ENCODE measurements at places on chromosomes 6 and 20.

GRCh38 chr6:166570929-166571713 lies 15.4 kb downstream of the RAMACL start:
- DNase-seq, result no peak

DNA sequence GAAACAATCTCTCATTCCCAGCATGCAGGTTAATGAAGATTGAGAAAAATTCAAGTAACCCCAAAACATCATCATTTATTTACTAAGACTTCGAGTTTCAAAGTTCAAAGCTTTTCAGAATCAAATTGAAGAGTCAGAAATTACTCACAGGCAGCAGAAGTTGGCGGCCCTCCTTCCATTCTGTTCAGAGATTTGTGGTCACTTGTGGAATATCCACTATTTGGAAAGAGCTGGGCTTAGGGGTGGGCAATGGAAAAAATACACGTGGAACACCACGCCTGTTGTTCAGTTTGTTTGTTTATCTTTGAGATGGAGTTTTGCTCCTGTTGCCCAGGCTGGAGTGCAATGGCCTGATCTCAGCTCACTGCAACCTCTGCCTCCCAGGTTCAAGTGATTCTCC lies 108.6 kb upstream of the NAA20 start:
- no peak for DNase-seq

DNA sequence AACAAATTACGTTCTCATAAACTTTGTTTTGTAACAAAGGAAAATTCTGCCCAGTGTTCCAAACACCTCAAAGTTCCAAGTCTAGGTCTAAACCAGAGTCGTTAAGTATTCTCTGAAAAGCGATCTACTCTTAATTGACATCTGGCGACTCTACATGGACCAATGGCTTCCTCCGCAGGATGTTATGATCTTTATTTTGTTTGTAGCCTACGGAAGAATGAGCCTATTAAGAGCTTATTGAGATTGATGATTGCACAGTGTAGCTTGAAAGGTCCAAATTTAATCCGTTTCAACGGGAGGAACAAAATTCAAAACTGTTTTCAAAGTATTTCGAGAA lies 61.1 kb downstream of the FAM217A start:
- no peak for DNase-seq

DNA sequence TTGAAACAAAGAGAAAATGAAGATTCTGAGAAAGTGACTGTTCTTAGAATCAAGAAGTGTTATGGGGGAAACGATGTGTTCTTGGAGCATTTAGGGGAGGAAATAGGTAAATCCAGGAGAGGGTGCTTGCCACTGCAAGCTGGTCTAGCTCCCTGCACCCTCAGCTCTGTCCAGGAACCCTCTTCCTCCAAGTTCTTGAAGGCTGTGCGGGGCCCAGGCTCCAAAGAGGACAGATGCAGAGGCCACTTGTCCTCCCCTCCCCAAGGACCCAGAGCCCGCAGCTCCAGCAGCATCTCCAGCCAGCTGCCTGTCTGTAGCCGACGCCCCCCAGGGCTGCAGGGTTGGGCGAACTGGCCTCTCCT lies 87.9 kb downstream of the CDC5L start:
- DNase-seq, result no peak

DNA sequence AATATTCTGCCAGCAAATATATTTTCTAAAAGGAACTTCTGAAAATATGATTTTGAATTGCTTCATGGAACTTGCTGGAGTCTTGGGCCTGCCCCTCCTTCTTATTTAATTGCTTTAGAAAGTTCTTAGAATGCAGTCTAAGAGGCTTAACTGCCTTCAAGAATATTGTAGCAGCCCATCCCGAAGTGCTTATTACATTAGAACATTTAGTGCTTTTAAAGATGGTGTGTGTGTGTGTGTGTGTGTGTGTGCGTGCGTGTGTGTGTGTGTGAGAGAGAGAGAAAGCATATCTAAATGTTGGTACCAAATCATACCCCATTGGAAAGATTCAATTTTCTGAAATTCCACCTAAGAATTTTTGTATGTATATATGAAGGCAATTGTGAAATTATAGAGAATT lies 193.5 kb downstream of the SLC24A3 start:
- DNase-seq, result no peak

- DNase-seq, result no peak
Observed at GRCh38 chr6:29986179-29986781, 43.9 kb downstream of the HLA-A start.

DNA sequence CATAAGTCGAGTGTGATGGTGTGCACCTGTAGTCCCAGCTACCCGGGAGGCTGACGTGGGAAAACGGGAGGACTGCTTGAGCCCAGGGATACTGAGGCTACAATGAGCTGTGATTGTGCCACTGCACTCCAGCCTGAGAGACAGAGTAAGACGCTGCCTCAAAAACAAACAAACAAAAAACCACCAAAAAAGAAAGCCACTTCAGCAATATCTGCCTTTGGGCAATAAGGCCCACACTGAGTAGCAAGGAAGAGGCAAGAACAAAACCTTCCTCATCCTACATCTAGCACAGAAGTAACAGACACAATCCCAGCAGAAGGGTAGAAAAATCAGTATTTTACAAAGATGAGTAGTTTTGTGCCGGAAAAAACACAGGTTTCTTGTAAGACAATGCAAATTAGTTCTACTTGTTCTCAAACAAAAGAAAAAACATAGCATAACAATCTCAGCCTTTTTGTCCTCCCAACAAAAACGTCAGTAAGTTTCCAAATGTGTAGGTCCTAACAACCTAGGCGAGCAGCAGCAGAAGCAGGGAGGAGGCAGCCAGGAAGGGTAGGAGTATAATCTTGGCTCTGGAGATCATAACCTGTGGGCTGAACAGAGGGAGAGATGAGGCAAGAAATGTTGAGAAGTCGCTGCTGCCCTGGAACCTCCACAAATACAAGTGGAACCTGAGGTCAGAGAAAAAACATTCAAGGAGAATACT lies 5.7 kb downstream of the PPP1R10 start:
- no peak for DNase-seq

GRCh38 chr20:47241345-47241781 lies 115.1 kb downstream of the ZMYND8 start:
- no peak for DNase-seq

GRCh38 chr6:33008944-33009861 lies at the start of gene HLA-DOA:
Gene HLA-DOA, minus strand, starts transcription at chr6:33009591.
- peak; percentile 76 for DNase-seq

DNA sequence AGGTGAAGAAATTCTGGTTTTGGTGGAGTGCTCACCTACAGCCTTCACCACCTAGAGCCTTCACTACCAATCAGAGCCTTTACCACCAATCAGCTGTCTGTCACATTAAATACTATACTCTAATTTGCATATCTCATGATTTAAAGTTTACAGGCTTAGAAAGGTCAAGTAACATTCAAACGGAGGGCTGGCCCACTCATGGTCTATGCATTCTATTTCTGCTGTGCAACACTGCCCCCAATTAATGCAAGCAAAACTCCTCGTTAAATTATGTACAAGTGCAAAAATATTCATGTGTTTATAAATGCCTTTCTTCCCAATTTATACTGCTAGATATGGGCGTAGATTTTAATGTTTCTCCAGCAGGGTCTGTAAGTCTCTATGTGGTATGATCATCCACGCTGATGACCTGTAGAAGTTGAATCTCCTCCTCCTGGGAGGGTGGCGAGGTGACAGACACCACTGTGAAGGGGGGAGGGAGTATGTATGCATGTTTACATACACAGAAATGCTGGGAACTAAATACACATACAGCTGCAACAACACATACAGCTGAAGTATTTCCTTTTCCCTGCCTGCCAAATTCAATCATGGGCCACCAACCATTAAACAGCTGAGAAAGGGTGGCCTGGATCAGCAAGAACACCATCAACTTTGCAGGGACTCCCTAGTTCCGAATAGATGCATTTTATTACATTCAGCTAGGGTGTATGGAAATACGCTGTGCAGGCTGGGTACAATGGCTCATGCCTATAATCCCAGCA lies 13.1 kb downstream of the RRAGD start:
- DNase-seq, result no peak

- no peak for DNase-seq
Observed at GRCh38 chr6:162245830-162246420, 481.6 kb downstream of the PRKN start.

- no peak for DNase-seq
Observed at GRCh38 chr6:161683400-161683799, 409.5 kb upstream of the AGPAT4 start.

DNA sequence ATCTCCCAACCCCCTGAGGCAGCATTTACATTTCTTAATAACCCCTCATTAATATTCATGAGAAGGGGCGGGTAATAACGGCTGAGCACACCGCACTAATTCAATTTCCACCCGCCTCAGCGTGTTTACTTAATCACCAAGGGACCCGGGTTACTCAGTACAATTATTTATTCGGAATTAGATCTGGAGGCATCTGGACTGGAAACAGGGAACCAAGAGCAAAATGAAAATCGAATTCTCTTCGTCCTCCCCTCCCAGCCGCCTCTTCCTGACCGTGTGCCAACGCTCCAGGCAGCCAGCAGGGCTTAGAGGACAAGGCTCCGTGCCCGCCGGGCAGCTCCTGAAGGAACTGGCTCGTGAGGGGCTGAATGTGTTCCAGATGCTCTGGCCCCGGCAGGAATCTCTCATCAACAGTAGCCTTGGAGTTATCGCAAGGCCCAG lies 23.5 kb upstream of the CTNNBL1 start:
- no peak for DNase-seq

DNA sequence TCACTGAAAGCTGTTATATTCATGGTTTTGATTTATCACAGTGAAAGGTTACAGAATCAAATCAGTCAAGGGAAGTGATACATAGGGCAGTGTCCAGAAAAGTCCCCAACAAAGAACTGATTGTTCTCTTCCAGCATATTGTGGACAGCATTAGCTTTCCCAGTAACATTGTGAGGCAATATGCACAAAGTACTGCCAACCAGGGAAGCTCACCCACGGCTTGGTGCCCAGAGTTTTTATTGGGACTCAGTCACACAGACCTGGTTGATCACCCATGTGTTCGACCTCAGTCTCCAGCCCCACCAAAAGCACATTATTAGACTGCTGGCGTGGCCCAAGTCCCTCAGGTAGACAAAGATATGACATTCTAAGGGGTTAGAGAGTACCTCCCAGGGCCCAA lies 76.0 kb downstream of the LCA5 start:
- DNase-seq, result no peak

DNA sequence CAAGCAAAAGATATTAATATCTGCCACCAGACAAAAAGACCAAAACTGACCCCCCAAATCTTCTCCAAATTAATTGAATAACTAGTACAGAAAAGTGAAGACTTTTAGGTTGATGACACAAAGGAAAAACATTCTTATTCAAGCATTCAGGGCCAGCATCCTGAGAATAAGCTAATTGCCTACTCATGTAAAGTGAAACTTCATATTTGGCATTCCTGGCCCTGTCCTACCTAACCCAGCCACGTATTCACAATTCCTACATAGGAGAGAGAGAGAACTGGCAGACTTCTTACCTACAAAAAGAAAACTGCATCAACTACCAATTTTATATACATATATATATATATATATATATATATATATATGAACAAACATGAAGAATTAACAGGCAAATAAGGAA lies 4.9 kb upstream of the ASCC3 start:
- DNase-seq, result no peak

DNA sequence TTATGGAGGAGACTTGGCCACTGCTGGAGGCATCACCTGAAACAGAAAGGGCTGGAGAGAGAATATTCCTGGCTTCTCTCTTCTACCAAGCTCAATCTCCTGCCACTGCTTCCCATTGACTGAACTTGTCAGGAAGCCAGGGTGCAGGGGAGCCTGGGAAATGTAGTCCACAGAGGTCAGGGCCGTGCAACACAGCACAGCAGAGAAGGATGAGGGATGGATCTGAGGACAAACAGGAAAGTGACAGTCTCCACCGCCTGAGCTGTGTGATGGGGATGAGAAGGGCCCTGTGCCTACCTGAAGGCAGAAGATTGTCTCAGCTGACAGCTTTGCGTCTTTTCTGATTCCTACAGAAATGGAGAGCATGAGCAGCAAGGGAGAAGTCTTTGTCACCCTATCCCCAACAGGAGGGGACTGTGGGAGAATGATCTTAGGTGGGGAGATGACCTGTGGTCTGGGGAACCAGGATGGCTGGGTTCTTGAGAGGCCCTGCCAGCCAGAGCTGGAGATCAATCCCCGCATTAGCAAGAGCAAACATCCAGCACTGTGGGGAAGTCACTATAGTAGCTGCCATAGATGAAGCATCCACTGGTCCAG lies 114.2 kb downstream of the SNX5 start:
- no peak for DNase-seq

- no peak for DNase-seq
Observed at GRCh38 chr6:142184307-142184706, 37.2 kb downstream of the VTA1 start.

DNA sequence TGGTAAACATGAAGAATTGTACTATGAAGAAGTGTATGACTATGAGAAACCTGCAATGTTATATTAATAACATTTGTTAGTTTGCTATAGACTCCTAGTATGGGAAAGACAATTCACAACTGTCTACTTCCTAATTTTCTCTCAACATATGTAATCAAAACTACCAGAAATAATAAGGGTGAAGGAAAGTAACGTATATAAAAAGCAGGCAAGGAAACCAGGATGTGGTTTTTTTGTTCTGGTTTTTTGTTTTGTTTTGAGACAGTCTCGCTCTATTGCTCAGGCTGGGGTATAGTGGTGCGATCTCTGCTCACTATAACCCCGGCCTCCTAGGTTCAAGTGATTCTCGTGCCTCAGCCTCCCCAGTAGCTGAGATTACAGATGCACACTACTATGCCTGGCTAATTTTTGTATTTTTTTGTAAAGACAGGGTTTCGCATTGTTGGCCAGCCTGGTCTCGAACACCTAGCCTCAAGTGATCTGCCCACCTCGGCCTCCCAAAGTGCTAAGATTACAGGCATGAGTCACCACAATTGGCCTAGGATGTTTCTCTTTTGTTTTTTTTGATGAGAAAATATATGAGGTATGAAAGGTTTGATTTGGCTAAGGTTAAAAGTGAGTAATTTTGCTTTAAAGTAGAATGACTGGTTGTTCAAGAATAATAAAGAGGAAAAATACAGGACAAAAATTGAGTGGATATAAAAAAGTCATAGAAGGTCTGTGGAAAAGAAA lies 83.1 kb downstream of the PTCHD4 start:
- DNase-seq, result no peak

GRCh38 chr20:35523298-35523888 lies 6.1 kb downstream of the C20orf173 start:
- no peak for DNase-seq

GRCh38 chr6:33929575-33930288 lies 125.9 kb upstream of the MLN start:
- DNase-seq, result no peak

DNA sequence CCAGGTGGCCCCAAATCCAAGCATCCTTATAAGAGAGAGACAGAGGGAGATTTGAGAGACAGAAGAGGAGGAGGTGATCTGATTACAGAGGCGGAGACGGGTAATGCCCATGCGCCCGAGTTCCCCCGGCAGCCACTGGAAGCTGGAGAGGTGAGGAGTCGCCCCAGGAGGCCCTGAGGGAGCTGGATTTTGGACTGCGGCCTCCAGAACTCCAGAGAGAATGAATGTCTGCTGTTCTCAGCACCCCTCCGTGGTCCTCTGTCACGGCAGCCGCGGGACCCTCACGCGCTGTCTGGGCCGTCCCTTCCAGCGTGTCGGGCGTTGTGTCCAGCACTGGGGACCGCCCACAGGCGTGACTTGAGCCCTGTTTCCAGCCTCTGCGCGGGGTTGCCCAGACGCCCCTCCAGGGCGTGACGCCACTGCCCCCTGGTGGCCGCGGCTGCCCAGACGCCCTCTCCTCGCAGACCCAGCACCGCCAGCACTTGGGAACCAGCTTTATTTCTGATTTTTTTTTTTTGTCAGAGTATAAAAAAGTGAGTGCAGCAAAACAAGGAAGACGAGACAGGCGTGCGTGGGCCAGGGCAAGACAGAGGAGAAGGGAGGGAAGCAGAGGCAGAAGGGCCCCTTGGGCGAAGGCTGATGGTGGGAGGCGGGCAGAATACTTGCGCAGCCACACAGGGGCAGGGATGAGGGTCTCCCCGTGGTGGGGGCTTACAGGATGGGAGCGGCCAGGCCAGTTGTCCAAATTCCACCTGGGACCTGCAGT lies 4.1 kb upstream of the ZNF512B start:
- peak; percentile 85 for DNase-seq
